Stimulated activated CD4-positive, alpha-beta T cell treated with anti-CD3 and anti-CD28 coated beads, Interleukin-12 subunit alpha, Interleukin-12 subunit beta, amount 100 ng/mL, for 24 hours (primary cell): ENCODE measurements at places on chromosomes 3 and 15.

- DNase-seq = no peak
These were observed 35.2 kb downstream of the CMSS1 start for GRCh38 chr3:99852851-99853250.

DNA sequence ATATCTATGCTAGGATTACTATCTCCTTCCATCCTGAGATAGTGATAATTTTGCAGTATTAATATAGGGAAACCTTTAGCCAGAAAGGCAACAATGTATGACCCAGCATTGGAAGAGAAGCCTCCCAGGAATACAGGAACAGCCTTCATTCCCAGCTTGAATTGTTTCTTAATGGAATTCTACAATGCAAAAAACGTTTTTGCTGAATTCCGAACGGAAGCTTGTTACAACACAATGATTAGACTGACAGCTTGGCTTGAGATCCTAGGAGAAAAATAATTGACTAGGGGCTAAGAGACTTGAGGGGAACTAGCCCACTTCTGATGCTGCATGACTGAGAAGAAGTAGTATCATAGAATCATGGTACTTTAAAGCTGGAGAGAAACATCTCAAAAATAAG lies 140.2 kb downstream of the RSL24D1 start:
- DNase-seq = no peak

DNA sequence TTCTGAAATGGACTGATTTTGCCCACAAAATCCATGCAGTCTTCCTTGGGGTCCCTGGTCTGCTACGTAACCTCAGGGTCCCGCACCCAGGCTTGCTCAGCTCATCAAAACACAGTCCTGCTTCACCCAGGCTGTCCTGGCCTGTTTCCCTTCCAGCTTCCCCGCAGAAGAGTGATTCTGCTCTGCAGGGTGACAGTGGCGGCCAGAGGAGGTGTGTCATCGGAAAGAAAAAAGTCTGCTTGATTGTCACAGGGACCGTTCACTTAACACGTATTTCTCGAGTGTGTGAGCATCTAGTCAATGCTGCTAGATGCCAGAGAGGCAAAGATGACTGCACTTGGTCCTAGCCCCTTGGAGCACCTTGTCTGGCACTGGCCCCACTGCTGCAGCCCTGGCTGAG lies 50.1 kb upstream of the ABHD2 start:
- no peak for DNase-seq

GRCh38 chr3:131350506-131350905 lies 31.1 kb upstream of the NUDT16 start:
- no peak for DNase-seq

DNA sequence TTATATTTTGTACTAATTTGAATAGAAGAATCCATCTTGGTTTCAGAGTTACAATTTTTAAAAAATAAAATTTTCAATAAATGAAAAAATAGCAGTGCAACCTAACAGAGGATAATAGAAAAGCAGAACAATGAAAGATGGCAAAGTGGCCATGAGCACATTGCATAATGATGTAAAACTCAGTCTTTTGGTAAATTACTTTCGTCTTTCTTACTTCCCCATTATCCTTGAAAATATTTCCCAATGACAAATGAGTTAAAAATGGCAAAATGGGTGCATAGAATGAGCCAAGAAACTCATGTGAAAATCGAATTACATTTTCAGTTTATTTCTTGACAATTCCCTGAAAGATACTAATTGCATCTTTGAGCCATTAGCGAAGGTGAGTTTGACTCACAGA lies 236.4 kb downstream of the CDIN1 start:
- no peak for DNase-seq
